ENCODE measurements at places on chromosomes 13 and 19. TPM values are rescaled to one million over a fixed set of nuclear protein-coding genes. Genes with fewer than 3 reads are reported as not detected.
A peak's percentile ranks its signal among the peaks of the same experiment; 100 is the strongest.

FOSB gene
- total RNA-seq: 13.3 TPM

POU4F1 gene
- not detected for total RNA-seq

RDH8 gene
- not detected for total RNA-seq

MVB12A gene
- total RNA-seq: 47.7 TPM

RUBCNL gene
- total RNA-seq: 0.37 TPM

WDR83 gene
- total RNA-seq: 9.3 TPM

KCNRG gene
- 0.28 TPM for total RNA-seq

FARP1 gene
- total RNA-seq: 20.7 TPM

PSG11 gene
- total RNA-seq: not detected

CYP4F8 gene
- total RNA-seq: not detected

TPP2 gene
- 35.1 TPM for total RNA-seq

GRCh38 chr13:105979131-105980011 lies 556.1 kb downstream of the EFNB2 start:
- DNase-seq: peak; percentile 60

DNA sequence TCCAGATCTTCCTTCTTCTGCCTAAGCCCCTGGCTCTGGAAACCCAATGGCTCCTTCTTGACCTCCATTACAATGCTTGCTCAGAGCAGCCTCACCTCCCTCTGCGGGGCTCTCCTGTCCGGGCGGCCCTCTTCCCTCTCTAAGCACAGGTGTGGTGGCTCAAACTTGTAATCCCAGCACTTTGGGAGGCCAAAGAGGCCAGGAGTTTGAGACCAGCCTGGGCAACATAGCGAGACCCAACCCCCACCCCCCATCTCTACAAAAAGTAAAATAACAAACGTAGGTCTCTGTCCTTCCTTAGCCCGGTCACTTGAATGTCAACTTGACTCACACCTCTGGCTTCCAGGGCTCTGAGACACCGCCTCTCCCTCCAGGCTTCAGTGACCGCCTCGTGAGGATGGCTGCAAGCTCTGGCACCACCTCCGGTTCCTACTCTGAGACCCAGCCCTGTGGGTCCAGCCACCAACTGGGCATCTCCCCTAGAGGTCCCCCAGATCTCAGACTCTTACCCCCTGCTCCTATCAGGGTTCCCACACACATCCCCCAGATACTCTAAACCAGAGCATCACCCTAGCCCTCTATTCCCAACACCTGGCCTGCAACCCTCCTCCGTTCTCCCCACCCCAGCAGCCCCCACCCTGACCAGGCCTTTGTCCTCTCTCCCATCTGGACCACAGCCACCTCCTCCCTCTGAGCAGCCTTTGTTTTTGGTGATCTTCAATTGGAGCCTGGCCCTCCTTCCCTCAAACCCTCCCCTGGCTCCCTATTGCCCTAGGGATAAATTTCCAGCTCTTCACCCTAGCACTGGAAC lies 4.7 kb upstream of the TLE2 start:
- DNase-seq: no peak

DNA sequence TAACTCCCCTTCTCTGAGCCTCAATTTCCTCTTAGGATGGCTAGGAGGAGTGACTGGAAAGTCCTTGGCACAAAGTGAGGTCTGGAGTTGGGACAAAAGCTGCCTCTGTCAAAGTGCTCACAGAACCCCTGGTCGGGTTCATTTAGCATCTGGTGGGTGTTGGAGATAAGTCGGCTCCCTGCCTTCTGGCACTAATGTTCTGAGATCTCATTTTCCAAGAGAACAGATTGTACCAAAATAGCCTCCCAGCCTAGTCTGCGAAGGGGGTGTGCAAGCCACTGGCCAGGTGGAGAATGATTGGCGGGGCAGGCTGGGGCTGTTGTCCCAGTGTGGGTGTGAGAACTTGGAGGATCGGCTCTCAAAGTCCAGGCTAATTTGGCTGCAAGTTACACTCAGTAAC lies 20.7 kb upstream of the NWD1 start:
- DNase-seq: peak; percentile 5

DNA sequence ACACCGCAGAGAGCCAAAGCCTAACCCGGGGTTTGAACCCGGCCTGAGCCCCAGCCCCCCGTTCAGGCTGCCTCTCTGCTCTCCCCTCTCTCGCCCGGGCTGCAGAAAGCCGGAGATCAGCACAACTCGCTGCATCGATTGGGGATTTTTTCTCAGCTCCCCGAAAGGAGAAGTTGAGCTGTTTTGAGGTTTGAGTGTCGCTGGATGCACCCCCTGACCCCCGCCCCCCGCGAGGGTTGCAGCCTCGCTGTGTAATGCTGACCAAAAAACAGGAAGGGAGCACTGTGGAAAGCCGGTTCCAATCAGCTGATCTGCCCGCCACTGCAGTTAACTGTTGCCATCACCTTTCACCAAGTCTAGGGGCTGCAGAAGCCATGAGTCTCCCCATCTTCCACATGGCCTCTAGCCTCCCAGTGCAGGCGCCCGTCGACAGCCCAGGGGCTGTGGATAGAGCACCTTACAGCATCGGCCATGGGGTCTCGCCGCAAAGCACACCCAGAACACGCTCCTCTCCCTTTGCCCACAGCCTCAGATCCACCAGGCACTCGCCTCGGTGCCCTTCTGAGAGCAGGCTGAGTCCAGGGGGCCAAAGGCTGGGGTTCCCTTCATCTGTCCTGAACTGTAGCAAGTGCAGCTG lies 34.5 kb downstream of the MYO9B start:
- DNase-seq: no peak

- no peak for DNase-seq
Measured at GRCh38 chr19:48560095-48560530, 8.1 kb downstream of the SULT2B1 start.

DNA sequence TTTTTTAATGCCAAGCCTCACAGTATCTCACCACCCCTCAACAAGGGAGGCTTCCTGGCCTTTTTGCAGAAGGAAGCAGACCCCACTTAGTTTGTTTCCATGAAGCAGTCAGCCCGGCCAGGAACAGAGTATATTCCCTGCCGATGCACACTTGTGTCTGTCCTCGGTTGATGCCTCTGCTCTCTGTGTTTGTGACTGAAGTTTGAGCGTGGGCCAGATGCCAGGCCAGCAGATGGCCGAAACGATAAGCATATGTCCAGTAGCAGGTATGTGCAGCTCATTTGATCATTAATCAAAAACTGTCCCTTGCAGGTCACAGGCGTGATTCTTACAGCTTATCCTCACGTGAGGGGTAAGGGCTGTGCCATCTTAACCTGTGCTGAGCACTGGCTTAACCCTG lies 144.0 kb downstream of the IRS2 start:
- no peak for DNase-seq

GRCh38 chr19:22735911-22736645 lies 47.9 kb downstream of the ZNF99 start:
- peak; percentile 17 for DNase-seq

- DNase-seq: no peak
Measured at GRCh38 chr19:34596989-34597388, 80.0 kb downstream of the SCGB2B2 start.

DNA sequence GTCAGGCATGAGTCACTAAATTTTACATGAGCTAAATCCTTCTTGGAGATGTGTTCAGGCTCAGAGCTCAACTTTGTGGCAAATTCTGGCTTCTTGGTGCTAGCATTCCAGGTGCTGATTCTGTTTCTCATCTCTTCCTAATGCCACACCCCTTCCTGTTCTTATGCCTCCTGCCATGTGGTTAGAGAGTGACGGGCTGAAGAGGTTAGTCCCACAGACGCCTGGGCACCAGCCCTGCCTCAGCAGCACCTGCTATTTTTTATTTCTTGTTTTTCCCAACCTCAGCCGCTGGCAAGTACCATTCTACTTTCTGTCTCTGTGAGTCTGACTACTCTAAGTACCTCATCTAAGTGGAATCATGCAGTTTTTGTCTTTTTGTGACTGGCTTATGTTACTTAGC lies 329.5 kb downstream of the KCNRG start:
- no peak for DNase-seq

DNA sequence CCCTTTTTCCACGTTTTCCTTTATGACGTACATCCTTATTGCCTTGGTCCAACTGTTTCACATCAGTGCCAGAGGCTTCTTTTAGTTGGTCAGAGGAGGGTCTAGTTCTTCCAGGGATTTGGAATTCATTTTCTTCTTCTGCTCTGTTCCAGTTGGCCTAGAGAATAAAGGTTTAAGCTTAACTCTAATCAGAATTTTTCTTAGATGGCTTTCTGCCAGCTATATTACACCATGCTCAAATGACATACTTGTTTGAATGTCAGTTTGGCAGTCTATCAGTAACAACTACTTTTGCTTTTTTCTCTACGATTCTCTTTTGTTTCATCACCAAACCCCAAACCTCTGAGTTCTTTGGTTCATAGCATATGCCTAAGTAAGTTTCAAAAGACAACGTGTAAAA lies 16.8 kb downstream of the SPART start:
- peak; percentile 23 for DNase-seq

- DNase-seq: no peak
Measured at GRCh38 chr19:6057651-6058517, 52.4 kb downstream of the RFX2 start.

GRCh38 chr13:39134574-39134973 lies 96.3 kb downstream of the NHLRC3 start:
- no peak for DNase-seq

DNA sequence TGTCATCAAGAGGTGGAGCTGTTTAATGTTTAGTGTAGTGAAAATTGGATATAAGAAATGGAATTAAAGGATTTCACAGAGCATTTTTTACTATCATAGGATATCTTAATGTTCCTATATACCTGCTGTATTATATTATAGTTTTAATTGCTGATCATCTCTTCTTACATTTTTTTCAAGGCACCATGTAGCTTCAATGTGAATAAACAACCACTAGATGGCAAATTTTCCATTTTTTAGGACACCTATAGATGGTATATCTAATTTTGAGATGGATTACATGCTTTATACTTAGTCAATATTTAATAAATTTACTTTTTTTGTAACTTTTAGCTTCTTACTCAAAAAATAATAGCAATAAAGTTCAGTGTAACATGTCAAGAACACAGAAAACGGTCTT lies 9.0 kb upstream of the ATXN8OS start:
- DNase-seq: peak; percentile 8

- no peak for DNase-seq
Measured at GRCh38 chr19:11180346-11180745, 17.0 kb downstream of the KANK2 start.

DNA sequence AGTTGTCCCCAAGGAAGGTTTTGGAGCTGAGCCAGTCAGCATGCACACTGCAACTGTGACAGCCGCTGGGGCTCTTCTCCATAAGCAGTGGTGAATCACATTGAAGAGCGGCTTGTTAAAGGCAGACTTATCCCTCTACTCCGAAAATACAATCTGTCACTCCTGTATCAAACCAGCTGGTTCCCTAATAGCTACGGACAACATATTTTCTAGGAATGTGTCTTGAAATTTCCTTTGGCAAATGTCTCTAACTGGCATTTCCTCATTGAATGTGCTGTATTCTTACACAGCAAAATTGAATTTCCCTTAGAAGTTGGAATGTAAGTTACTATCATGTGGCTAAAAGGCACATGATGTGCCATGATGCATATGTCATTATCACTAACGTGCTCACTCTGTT lies 104.0 kb upstream of the GPR12 start:
- no peak for DNase-seq

- DNase-seq: no peak
Measured at GRCh38 chr19:57682226-57682766, 519 bp downstream of the ZNF551 start.

DNA sequence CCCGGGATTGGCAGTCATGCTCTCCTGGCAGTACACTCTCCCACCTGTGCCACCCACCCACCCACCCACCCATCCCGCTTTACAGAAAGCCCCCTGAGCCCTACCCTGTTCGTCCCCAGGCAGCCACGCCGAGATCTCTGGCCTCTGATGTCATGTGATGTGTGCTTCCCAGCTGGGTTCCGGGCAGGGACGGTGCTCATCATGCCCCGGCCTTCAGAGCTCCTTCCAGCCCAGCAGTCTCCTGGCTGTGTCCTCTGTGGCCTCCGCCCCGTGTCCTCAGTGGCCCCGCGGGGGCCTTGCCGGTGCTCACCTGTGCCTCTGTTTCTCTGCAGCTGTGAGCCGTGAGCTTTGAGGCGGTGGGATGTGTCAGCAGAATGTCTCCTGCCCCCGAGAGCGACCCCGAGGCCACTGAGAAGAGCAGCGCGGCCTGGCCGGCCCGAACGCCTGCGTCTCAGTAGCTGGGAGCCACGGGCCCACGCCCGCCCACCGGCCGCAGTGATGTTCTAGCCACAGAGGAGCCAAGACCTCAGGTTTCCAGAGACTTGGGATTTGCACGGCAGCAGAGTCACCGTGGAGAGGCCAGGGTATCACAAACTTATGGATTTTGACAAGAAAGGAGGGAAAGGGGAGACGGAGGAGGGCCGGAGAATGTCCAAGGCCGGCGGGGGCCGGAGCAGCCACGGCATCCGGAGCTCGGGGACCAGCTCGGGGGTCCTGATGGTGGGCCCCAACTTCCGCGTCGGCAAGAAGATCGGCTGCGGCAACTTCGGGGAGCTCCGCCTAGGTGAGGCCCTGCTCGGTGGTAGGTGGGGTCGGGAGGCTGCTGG lies 28.4 kb downstream of the CSNK1G2 start:
- DNase-seq: no peak

- DNase-seq: no peak
Measured at GRCh38 chr13:99374994-99375737, 68.0 kb upstream of the GPR183 start.

DNA sequence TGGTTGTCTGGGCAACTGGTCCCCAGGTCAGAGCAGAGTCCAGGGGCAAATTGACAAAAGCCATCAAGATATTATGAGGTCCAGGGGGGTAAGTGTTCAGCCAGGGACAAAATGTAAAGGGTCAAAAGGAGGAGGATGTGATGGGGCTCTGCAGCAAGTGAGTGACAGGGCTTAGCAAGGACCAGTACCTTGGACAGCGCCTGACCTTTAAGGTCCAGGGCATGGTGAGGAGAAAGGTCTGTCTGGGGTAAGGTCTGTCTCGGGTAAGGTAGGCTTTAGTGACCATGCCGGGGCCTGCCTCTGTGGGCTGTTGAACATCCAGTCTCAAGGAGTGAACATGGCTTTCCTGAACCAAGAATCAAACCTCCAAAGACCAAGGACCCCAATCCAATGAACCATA lies 6.3 kb upstream of the ZNF358 start:
- peak; percentile 37 for DNase-seq

GRCh38 chr19:15379999-15380647 lies 536 bp upstream of the AKAP8 start:
- DNase-seq: peak; percentile 61

GRCh38 chr13:66663711-66664110 lies 566.4 kb downstream of the PCDH9 start:
- DNase-seq: no peak

GRCh38 chr13:30052120-30052519 lies 201.7 kb upstream of the UBL3 start:
- DNase-seq: no peak

- DNase-seq: peak; percentile 37
Measured at GRCh38 chr19:34556488-34556887, 74.9 kb downstream of the WTIP start.

- DNase-seq: no peak
Measured at GRCh38 chr13:80361883-80362327, 21.0 kb upstream of the SPRY2 start.

DNA sequence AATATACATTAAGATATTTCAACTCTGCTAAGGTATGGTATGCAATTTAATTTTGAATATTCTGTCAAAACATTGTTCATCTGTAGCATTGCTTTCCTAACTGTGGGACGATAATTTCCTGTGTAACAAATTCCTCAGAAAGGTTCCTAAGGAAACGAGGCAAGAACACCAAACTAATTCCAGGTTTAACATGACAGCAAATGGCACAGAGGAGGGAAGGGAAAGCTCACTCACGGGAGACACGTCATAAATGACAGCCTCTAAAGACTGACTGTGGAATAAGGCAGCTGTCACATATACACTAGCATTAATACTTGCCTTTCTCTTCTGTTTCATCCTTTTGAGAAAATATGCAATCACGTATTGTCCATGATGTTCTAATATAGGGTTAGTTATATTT lies 380.6 kb downstream of the LIG4 start:
- DNase-seq: no peak
